NCI-H146 (cell line): ENCODE measurements at places on chromosomes 11 and 22.

DNA sequence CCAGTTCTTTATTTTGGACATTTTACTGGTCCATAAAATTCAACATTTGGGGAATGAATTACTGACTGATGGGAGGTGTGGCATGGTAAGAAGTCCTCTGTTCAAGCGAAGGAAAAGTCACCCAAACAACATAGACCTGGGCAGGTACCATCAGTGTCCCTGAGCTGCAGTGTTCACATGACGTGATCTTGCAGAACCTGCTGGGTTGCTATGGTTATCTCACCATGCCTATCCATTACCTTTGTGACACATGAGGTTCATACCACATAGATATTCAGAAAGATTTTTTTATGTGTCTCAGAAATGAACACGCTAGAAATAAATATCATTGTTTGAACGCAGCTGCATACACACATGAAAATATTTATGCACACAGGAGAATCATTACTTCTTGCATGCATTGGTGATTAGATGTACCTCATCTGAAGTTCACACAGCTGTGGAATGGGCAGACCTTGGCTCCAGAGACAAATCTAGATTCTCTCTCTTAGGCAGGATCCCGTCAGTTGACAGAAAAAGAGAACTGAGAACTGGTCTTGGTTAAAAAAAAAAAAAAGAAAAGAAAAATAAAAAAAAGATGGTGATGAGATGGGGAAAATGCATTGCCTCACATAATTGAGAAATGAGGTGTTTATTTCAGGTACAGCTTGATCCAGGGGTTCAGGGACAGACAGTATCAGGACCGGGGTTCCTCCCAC, 21.4 kb upstream of the RCN1 start:
- DNase-seq, result no peak

GRCh38 chr11:117876341-117877119, at the start of gene FXYD6:
TSS of gene FXYD6 (minus strand) at chr11:117876658. CDS start at chr11:117842776, 33,882 bp downstream.
- DNase-seq, result peak; percentile 88

DNA sequence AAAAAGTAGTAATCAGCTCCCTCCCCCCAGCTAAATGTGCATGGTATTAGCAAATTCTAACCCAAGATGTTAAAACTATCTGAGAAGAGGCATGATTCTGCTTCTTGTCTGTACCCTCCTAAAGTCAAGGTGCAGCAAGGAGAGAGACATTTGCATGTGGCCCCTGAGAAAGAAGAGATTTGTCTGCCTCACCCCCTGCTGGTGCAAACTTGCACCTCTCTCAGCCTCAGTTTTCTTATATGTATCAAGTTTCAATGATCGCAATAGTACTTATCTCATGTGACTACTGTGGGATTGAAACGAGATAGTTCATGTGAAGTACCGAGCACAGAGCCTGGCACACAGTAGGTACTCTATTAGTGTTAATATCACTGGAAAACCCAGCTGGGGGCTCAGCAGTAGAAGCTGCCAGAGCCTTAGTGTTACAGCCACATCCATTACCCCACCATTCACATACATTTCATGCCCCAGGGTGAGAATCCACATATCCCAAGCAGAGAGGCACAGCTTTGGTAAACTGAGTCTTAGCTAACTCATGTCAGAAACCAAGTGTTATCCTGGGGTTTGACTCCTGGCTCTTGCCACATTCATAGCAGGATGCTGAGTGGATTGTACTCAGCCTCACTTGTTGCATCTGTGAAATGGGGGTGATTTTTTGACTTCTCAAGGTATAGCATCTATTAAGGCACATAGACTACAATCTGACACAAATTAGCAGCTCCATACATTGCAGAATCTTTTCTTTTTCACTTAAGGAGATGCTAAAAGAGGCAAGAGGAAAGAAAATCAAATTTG, 24.9 kb downstream of the CD44 start:
- DNase-seq, result no peak

DNA sequence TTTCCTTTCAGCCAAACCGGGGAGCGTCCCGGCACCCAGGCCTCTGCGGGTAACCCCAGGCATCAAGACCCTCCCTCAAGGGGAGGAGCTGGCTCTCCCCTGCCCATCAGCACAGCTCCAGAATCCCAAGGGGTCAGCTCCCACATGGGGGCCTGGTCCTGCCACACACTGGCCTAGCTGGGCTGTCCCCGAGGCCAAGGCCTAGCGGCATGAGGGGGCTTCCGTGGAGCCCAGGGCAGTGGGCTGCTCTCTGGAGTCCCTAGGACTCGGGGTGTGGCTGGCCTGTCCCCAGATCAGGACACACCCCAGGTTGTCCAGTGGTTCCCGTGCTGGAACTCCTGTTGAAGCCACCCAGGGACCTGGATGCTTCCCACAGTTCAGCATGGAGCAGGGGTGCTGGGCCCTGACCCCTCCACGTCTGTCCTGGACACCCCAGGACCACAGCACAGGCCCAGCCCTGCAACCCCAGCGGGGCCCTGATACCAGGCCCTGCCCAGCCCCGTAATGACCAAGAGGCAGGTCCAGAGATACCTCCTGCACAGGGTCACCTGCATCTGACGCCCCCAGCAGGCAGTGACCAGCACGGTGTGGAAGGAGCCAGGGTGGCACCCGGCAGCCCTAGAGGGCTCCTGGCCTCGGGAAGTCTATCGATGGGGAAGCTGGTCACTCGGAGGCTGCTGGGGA, 5.5 kb downstream of the HRAS start:
- DNase-seq, result no peak

DNA sequence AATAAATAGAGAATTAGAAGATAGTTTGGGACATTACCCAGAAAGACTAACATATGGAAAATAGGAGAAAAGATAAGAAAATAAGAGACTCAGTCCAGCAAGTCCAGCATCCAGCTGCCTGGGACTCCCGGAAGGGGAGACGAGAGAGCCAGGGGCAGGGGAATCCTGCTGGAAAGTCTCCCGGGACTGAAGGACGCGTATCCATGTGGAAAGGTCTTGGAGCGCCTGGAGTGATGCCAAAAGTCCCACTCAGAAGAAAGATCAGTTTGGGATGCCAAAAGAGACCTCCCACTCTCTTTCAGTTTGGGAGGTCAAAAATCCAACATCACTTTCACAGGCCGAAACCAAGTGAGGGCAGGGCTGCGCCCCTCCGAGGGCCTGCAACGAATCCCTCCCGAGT, 30.7 kb downstream of the LRFN4 start:
- DNase-seq, result no peak

GRCh38 chr11:126716456-126717083, 284.0 kb downstream of the KIRREL3 start:
- peak; percentile 59 for DNase-seq

GRCh38 chr11:15674756-15675155, 560.0 kb downstream of the INSC start:
- no peak for DNase-seq

GRCh38 chr11:110759972-110760381, 47.7 kb upstream of the ARHGAP20 start:
- no peak for DNase-seq

- no peak for DNase-seq
Measured at GRCh38 chr11:17401316-17401715, 12.9 kb upstream of the KCNJ11 start.

DNA sequence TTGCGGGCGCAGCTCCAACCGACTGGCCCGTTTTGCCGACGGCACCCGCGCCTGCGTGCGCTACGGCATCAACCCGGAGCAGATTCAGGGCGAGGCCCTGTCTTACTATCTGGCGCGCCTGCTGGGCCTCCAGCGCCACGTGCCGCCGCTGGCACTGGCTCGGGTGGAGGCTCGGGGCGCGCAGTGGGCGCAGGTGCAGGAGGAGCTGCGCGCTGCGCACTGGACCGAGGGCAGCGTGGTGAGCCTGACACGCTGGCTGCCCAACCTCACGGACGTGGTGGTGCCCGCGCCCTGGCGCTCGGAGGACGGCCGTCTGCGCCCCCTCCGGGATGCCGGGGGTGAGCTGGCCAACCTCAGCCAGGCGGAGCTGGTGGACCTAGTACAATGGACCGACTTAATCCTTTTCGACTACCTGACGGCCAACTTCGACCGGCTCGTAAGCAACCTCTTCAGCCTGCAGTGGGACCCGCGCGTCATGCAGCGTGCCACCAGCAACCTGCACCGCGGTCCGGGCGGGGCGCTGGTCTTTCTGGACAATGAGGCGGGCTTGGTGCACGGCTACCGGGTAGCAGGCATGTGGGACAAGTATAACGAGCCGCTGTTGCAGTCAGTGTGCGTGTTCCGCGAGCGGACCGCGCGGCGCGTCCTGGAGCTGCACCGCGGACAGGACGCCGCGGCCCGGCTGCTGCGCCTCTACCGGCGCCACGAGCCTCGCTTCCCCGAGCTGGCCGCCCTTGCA, 1.0 kb downstream of the FJX1 start:
- peak; percentile 80 for DNase-seq

DNA sequence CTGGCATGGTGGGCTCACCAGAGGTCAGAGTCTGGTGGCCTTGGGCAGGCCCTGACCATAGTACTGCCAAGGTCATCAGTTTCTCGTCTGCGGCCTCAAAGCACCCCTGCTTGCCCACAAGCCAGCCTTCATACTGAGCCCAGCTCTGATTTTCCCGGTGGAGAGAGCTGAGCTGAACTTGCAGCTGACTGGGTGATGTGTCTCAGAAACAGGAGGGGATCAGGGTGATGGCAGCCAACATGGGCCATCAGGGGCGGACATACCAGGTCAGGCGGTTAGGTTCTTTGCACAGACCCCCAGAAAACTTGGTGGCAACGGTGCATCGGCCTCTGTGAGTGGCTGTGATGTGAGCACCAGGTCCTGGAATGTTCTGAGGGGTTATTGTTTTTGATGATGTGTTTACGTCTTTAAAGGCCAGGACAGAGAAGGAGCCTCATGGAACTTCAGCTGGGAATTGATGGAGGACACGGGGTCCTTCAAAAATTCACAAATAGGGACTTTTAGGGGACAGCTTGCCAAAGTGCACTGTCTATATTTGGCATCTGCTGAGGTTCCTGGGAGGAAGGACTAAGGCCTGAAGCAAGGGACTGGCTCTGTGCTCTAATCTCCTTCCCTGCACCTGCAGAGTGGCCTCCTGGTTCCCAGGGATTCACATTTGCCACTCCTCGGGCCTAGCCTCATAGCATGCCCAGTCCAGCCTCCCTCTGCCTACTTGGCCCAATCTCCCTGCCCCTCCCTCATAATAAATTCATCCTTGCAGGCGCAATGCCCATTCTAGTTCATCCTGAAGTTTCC, 131.2 kb downstream of the OSBP2 start:
- DNase-seq, result no peak

DNA sequence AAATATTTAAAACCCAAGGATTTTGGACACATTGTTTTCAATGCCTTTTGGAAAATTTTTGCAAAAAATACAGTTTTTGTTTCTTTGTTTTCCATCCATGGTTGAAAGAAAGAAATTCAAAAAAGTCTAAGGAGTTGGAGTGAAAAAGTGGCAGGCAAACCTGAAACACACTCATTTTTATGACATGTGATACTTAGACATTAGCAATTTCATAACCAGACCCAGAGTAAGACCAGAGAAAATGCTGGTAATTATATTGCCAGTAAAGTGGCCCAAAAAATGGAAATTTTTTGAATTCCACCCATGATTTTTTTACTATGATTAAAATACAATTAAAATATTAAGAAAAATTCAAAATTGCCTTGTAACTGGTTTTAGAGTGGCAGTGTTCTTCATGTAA, 128.2 kb downstream of the SLC17A6 start:
- DNase-seq, result no peak

- DNase-seq, result peak; percentile 39
Measured at GRCh38 chr11:77471558-77472193, 2.2 kb downstream of the PAK1 start.
